ENCODE measurements at places on chromosomes 2 and 18. TPM values are rescaled to one million over a fixed set of nuclear protein-coding genes. Genes with fewer than 3 reads are reported as not detected.
A peak's percentile ranks its signal among the peaks of the same experiment; 100 is the strongest.

GRCh38 chr2:100610381-100610831 lies 47.6 kb downstream of the PDCL3 start:
- peak; percentile 74 for DNase-seq

GRCh38 chr2:169091256-169091655 lies 21.9 kb downstream of the DHRS9 start:
- DNase-seq, result no peak

Gene MZT2B
- total RNA-seq, result 384 TPM

DNA sequence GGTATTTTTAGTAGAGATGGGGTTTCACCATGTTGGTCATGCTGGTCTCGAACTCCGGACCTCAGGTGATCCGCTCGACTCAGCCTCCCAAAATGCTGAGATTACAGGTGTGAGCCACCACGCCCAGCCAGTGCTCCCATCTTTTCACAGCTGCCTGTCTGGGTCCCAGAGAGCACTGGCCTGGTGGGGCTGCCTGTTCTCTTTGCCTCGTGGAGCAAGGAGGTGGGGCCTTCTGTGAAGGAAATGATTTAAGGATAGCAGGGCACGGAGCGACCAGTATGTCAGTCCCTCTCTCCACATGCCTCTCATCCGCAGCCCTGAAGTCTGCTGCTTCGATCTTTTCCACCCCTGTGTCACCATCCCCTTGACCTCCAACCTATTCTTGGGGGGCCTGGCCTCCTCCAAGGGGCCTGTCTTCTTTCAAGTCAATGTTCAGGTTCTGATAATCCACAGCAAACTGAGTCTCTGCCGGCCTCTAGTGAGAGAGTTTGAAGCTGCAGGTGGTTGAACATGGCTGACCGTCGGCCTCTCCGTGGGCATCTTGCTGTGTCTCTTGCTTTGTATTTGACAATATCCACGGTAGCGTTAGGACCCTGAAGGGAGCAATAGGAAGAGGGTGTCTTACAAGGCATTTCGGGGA lies 28.2 kb upstream of the GIGYF2 start:
- no peak for DNase-seq

Gene SH3BP4
- 29.9 TPM for total RNA-seq

Gene CD226
- total RNA-seq, result 0.02 TPM

- no peak for DNase-seq
Measured at GRCh38 chr2:78029392-78029995, 507.3 kb upstream of the LRRTM4 start.

DNA sequence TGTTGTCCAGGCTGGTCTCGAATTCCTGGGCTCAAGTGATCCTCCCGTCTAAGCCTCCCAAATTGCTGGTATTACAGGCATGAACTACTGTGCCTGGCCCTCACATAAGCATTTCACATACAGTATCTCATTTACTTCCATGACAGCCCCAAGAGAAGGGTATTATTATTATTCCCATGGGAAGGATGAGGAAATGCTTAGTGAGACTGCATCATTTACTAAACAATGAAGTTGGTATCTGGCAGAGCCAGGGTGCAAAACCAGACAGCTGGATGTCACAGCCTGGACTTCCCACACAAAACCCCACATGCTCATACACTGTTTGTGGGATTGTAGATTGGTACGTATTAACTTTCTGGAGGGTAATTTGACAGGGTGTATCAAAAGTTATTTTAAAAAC lies 29.9 kb downstream of the DAPL1 start:
- no peak for DNase-seq

GRCh38 chr2:230944757-230945372 lies 19.8 kb upstream of the GPR55 start:
- DNase-seq, result no peak

DNA sequence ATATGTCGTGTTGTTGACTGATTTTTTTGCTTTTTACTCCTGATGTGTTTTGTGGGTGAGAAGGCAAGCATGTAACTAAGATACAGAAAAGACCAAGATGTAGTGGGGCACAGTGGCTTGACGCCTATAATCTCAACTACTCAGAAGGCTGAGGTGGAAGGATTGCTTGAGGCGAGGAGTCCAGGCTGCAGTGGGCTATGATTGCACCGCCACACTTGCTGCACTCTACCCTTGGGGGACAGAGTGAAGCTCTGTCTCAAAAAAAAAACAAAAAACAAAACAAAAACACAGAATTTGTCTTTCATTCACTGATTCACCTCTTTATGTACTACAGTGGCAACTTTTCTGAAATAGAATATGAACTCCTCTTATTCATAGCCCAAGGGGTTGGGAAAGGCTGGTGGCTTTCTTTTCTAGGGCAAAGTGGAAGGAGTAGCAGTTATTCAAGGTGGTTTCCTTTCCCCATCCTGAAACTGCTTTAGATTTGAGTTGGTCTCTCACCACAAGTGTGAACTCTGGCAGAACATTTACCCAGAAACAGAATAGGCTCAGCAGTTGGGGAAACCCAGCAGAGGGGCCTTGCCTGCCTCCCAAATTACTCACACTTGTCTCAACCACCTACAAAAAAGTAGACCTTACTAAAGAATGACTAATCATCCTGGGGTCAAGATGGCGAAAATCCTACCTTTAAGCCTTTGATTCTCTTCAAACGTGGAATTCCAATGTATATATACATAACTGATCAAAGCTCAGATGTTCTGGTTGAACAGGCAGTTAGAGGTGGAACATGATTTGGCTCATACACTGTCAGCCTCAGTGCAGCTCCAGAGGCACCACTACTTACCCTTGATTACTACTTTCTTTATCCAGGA lies 6.5 kb downstream of the TANK start:
- DNase-seq, result no peak

- DNase-seq, result no peak
Measured at GRCh38 chr2:98473995-98474780, 29.5 kb downstream of the INPP4A start.

Measured in Caco-2 (cell line).